ENCODE measurements at places on chromosomes 2 and 18.

GRCh38 chr2:32798829-32799228 lies 147.9 kb upstream of the LTBP1 start:
- no peak for DNase-seq

DNA sequence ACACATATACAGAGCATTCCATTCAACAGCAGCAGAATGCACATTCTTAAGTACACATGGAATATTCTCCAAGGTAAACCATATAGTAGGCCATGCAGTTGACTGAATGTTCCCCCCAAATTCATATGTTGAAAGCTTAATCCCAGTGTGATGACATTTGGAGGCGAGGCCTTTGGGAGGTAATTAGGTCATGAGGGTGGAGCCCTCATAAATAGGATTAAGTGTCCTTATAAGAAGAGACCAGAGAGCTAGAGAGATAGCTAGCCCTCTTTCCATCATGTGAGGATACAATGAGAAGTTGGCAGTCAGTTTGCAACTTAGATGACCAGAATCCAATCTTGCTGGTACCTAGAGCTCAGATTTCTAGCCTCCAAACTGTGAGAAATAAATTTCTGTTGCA lies 27.6 kb downstream of the TMEM185B start:
- no peak for DNase-seq

- no peak for DNase-seq
Observed at GRCh38 chr2:218557941-218558340, 10.2 kb downstream of the USP37 start.

DNA sequence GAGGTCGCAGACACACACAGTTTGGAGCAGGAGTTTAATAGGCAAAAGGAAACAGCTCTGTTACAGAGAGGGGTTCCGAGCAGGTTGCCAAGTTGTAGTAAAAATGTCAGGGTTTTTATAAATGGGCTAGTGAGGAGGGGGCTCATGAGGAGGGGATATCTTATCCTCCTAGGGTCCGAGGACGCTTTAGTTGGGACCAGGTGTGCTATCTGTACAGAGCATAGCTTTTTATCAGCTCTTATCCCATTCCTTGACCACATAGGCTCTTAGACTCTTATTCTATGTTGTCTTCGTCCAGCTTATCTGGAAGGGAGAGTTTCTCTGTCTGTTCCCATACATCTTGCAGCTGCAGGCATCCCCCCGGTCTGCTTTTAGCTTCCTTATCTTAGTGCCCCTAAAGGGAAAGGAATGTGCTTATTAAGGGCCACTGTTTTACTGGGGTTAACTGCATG lies 44.7 kb downstream of the PDK1 start:
- DNase-seq, result no peak

- DNase-seq, result peak; percentile 11
Observed at GRCh38 chr18:50356036-50356945, 18.6 kb upstream of the SKA1 start.

DNA sequence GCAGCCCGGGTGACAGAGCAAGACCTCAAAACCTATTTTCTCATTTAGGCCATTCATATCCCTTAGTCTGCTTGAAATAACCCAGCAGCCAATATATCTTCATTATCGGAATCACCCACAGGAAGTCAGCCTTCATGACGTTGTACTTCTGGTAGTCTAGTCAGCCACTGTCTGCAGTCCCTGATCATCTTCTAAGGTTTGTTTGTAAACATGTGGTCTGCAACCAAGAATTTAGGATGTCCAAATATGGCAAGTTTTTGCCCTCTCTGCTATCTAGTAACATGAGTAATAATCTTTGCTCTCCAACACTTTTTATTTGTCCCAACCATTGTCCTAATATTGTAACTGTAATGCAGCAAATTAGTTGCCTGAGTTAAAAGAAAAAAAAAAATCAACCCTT lies 92.5 kb downstream of the PRPF40A start:
- no peak for DNase-seq

GRCh38 chr2:26324903-26325302 lies 21.0 kb upstream of the SELENOI start:
- no peak for DNase-seq

- DNase-seq, result peak; percentile 6
Observed at GRCh38 chr2:237165405-237166276, 80.0 kb downstream of the COPS8 start.

- DNase-seq, result no peak
Observed at GRCh38 chr2:63372549-63372948, 215.7 kb downstream of the WDPCP start.

- no peak for DNase-seq
Observed at GRCh38 chr18:55731594-55732042, 143.6 kb upstream of the TCF4 start.

- no peak for DNase-seq
Observed at GRCh38 chr2:112305132-112305531, 29.7 kb downstream of the ZC3H6 start.

- no peak for DNase-seq
Observed at GRCh38 chr18:9209279-9209678, 72.7 kb downstream of the ANKRD12 start.

GRCh38 chr2:54466870-54467269 lies 10.7 kb downstream of the SPTBN1 start:
- no peak for DNase-seq

GRCh38 chr2:196808083-196808665 lies 981 bp downstream of the C2orf66 start:
- peak; percentile 12 for DNase-seq

DNA sequence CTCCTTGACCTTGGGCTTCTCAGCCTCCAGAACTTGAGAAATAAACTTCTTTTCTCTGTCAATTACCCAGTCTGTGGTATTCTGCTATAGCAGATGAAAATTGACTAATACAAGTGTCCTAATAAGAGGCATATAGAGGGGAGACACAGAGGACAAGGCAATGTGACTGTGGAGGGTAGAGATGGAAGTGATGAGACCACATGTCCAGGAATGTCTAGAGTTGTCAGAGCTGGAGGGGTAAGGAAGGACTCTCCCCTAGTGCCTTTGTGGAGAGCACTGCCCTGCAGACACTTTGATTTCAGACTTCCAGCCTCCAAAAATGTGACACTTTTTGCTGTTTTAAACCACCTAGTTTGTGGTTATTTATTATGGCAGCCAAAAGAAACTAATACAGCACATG lies 74.4 kb downstream of the ACKR3 start:
- no peak for DNase-seq

DNA sequence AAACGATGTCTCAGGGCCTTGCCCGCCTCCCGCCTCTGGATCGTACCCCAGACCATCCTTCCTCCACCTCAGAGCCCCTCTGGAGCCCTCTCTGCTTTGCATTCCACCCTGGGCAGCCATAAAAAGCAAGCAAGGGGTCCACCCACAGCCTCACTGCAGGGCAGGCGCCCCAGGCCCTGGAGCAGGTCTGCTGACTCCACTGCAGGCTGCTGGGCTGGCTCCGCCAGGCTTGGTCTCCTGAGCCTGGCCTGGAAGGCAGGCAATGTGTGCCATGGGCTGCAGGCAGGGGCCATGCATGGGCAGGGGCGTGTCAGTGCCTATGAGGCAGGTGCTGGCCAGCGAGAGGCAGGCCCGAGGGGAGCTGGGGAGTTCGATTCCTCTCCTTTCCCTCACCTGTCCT lies 186.0 kb downstream of the ANKRD30B start:
- no peak for DNase-seq

GRCh38 chr2:167411367-167411766 lies 523.1 kb downstream of the XIRP2 start:
- no peak for DNase-seq

DNA sequence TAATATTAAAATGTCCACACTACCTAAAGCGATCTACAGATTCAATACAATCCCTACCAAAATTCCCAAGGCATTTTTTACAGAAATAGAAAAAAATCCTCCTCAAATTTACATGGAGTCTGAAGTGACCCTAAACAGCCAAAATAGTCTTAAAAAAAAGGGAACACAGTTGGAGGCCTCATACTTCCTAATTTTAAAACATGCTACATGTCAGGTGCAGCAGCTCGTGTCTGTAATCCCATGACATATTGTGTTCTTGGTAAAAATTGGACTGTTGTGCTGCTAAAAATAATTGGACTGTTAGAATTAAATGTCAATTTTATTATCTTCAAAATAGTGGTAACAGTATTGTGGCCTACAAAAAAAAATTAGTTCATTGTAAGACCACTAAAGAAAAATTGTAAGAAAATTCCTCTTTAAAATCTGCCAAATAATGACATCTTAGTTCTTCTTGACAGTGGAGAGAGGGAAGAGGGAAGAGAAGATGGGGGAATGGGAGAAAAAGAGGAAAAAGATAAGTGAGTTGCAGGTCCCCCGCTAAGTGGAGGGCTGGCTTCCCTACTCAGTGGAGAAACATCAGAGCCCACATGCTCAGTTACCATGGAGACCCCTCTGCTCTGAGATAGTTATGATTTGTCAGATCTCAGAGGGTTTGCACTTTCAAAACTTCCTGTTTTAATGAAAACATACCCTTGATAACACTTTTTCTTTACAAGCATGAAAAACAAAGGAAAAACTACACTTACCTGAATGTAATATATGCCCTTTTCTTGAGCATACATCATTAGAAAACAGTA lies 46.5 kb downstream of the UNC50 start:
- no peak for DNase-seq

DNA sequence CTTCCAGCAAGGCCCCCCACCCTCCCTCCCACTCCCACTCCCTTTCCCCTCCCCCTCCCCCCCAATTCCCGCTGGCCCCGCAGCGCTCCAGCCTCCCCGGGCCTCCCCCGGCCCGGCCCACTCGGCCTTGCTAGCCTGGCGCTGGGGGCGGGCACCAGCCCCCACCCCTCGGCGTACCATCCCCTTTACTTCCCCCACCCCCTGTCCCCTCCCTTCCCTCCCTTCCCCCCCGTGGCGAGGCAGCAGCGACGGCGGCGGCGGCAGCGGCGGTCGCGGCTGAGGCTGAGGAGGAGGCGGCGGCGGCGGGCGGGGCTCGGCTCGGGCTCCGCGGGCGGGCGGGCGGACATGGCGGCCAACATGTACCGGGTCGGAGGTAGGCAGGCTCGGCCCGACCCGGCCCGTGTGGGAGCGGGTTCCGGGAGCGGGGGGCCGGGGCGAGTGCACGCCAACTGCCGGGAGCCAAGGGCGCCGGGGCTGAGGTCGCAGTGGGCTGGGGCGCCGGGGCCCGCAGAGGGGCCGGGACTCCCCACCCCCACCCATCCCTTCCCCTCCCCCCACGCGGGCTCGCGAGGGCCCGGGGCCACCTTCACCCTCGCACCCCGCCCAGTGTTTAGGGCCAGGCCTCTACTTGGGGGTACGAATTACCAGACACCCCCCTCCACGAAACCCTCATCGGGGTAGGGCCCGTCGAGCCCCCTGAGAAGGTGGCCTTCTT lies at the start of gene MTA3:
Gene MTA3 (plus strand): TSS at position 232 of the 715 bp plus-strand sequence. CDS start 114 bp downstream, at position 346.
- peak; percentile 64 for DNase-seq

- no peak for DNase-seq
Observed at GRCh38 chr18:75824661-75825060, 397.2 kb upstream of the SMIM21 start.

DNA sequence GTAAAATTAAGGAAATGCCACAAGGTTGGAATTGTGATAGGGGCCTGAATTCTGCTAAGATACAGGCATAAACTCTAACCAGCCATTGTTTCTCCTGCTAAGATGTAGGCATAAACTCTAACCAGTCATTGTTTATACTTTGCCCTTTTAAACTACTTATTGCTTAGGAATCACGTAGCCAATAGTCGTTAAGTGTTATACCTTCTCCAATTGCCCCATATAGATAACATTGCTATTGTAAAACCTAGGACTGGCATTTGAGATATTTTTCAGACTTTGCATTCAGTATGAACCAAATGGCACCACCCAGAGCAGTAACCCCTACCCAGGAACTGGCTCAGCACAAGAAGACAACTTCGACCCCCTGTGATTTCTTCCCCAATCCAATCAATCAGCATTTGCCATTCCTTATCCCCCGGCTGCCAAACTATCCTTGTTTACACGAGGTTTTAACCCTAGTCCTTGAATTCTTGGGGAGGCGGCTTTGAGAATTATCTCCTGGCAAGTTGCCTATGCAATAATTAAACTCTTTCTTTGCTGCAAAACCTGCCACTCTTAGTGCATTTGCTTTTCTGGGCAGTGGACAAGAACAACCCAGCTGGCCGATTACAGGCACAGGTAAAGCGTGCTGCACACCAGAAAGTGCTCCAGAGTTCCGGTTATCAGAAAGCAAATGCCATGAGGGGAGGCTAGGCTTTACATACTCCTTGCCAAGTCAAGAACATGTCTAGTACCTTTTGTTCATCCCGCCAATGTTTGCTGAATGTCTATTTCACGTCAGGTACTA lies 167.6 kb downstream of the LAMA1 start:
- DNase-seq, result no peak

GRCh38 chr2:215712871-215713790 lies 277.3 kb upstream of the FN1 start:
- no peak for DNase-seq

DNA sequence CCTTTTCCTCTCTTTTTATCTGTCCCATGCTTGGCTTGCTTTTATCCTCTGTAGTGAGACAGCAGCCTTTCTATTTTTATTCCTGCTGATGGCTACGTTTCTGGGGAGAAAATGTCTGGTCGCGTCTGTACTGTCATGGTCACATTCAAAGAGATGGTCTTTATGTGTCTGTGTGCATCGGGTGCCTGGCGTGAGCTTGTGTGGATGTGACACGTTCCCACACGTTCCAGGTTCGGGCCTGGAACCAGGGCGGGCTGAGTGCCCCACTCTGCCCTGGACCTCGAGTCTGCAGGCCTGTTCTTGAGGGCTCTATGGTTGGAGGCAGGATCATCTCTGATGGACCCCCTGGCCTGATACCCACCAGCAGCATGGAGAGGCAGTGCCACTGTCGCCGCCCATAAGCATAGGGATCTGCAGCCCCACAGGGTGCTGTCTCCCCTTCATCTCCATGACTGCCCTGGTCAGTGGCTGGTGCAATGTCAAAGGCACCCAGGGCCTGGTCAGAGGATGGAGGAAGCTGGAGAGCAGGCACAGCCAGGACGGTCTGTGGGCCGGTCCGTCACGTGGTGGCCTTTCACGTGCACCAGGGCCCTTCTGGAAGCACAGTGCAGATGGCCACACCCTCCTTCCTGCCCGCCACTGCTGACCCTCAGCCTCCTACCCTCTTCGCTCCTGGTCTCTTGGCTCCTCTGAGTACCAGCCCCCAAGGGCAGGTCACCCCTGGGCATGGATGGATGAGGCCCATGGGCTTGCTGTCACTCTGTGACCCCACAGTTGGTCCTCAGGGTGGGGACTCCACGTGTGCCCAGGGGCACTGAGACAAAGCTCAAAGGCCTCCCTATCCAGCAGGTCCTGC lies 149.2 kb upstream of the TWIST2 start:
- no peak for DNase-seq

- DNase-seq, result no peak
Observed at GRCh38 chr2:143955401-143956065, 564.4 kb downstream of the ZEB2 start.

- no peak for DNase-seq
Observed at GRCh38 chr18:49492694-49493033, 5.6 kb upstream of the C18orf32 start.

GRCh38 chr2:217215877-217216276 lies 356.0 kb upstream of the TNP1 start:
- no peak for DNase-seq
